ENCODE measurements at places on chromosomes 12 and 14.

- DNase-seq: no peak
Measured at GRCh38 chr14:66716227-66716626, 208.3 kb downstream of the GPHN start.

- no peak for DNase-seq
Measured at GRCh38 chr14:50056435-50056834, 59.9 kb downstream of the VCPKMT start.

GRCh38 chr14:87108726-87109125, 884.3 kb downstream of the GALC start:
- no peak for DNase-seq

DNA sequence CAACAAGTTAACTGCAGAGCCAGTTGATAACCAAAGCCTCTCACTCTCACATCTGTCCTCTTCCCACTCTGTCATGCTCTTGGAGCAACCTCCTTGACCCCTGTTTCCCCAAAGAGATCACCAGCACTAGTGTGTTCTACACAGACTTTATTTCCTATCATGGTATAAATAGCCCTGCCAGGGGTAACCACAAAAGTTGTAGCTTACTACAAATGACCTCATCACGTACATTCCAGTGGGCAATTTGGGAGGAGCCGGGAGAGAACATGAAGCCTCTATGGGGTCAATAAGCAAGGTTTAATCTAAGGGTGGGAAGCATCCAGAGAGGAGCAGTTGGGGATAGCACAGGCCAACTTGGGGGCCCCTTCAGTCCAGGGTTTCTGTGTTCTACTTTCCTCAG, 186.5 kb downstream of the KCNA5 start:
- DNase-seq: no peak

GRCh38 chr12:467591-467990, 7.9 kb downstream of the B4GALNT3 start:
- no peak for DNase-seq

DNA sequence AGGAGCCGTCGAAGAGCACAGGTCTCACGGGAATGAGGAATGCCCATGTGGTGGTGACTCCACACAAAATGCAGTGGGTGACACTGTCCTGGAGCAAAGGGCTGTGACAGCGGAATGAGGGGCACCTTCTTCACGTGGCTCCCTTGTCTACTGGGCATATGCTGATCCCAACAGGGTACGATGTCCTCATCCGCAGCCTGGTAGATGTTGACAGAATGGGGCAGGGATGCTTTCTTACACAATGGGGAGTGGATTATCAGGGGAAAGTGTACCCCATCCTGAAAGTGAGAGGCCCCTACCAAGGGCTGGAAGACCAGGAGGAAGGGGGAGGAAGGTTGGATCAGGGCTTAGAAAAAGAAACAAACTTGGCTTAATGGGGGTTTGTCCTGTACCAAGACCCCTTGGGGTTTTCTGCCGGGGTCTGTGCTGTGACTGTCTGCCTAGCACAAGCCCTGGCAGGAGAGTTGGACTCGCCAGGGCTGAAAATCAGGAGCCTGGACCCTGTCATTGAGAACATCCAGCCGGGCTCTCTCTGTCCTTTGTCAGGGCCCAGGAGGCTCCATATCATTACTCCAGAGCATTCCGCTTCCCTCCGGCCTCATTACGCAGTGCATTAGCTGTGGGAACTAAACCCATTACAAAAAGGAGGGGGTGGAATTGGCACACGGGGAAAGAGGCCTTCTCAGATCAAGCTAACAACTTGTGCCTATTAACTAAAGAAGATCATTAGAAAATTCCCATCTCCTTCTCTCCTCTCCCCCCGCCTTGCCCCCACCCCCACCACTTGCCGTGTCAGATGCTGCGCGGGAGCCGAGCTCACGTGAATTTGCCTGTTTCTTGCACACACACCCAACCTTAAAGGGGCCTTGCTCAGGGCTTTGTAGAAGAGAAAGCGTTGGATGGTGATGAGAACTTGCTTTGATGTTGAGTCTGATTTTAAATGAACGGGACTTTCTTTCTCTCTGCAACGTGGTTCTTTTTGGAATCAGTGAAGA, 171.8 kb upstream of the PARP11 start:
- no peak for DNase-seq

- DNase-seq: no peak
Measured at GRCh38 chr12:81095501-81096232, 17.8 kb downstream of the ACSS3 start.

GRCh38 chr12:127145929-127146789, 1120.8 kb upstream of the TMEM132C start:
- DNase-seq: no peak

GRCh38 chr12:118188690-118189371, 52.9 kb downstream of the PEBP1 start:
- DNase-seq: no peak

Measured in Calu3 (cell line).